ENCODE measurements at places on chromosomes 6 and 20.

DNA sequence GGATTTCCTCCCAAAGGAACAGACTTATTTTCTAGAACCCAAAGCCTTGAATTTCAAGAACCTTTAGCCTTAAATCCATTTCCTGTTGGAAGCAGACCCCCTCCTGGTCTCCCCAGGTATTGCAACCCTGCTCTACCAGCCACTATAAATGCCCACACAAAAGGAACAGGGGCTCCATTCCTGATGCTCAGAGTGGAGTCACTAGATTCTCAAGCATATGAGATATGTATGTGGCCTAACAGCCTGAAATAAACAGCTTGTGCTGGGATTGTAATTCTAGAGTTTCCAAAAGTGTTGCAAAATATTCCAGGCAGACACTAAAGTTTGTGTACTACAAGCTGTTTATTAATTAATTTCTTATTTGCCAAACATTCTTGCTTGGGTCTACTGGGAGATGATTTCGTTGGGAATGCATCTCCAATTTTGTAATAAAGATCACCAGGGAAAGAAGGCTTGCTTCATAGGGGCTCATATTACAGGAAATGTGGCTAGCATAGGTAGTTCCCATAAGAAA, 44.8 kb downstream of the RIPOR3 start:
- no peak for DNase-seq

GRCh38 chr20:47165376-47165865, 191.1 kb downstream of the ZMYND8 start:
- DNase-seq = no peak

- DNase-seq = no peak
Measured at GRCh38 chr20:20367575-20368417, at the start of gene INSM1. TSS of gene INSM1 (plus strand) at chr20:20368104. CDS start at chr20:20368268, 164 bp downstream.

DNA sequence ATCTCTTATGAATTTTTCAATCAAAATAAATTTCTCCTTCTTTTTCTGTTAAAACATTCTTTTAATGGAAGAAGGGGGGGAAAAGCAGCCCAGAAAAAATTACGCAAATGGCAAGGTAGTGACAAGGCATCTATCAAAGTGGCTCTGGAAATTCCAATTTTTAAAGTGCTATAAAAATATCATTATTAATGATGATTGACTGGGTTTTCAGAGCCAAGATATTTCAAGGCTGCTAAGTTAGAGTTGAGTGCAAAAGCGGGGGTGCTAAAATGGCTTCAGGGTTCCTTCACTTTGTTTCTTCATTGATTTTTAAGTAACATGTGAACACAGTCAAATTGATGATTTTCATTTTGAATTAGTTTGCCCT, 171.6 kb upstream of the CITED2 start:
- DNase-seq = no peak

GRCh38 chr6:35047265-35048011, 93.7 kb downstream of the TCP11 start:
- DNase-seq = peak; percentile 32

GRCh38 chr20:23264545-23264944, 86.0 kb upstream of the NXT1 start:
- DNase-seq = no peak

DNA sequence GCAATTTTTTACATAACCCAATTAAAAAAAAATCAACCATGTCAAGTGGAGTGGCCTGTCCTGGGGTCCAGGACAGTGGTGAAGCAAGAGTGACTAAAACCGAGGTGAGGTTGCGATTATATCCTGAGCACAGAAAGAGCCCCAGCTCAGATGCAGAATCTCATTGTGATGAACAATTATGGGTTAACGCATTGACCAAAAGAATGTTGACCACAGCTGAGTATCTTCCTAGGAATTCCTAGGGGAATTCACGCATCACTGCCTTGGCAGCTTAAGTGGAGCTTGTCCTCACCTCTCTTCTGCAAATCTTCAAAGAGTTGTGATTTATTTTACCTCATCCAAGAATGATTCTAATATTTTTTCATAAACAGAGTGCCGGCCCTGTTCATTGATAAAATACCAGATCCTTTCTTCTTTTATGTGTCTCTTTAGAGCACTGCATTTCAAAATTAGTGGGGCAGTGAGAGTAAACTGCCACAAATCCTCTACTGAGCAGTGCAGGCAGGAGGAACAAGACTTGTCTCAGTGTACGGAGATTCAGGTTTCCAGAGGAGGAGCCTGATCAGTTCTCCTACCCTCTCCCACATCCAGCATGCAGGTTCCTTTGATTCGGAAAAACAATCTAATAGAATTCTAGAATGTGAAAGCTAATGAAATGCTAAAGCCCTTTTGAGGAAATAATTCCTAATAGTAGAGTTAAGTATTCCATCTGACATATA, 60.1 kb upstream of the ZNF184 start:
- DNase-seq = peak; percentile 60

DNA sequence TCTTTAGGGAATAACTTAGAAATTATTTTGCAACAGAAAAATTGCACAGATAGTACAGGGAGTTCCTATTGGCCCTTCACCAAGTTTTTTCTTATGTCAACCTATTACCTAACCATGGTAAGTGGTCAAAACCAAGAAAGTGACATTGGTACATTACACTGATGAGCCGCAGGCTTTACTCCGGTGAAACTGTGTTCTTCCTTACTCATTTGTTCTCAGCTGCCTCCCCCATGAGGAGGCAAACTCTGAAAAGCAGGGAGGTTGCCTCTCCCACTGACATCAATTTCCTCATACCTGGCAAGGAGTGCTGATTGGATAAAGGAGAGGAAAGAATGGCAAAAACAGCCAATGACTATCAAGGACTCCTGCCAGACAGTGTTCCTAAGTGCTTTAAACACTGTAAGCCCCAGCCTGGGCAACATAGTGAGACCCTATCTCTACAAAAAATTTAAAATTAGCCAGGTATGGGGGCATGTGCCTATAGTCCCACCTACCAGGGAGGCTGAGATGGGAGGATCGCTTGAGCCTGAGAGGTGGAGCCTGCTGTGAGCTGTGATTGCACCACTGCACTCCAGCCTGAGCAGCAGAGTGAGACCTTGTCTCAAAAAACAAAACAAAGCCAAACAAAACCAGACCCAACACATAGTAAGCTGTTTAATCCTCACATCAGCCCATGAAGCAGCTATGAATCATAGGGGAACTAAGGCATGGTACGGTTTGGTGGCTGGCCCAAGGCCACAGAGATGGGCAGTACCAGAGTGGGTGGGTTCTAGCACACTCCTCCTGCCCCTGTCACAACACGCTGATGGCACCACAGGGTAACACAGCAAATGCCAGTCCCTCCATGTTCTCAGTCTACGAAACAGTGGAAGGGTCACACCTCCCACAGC, 24.7 kb downstream of the C20orf203 start:
- no peak for DNase-seq

Data from H4 (cell line).